Activated CD4-positive, alpha-beta T cell treated with anti-CD3 and anti-CD28 coated beads, Interleukin-2, amount 10 ng/mL, durations not matched to agents 24 days and 14 days (primary cell): ENCODE measurements at places on chromosomes 1 and 21. TPM values are rescaled to one million over a fixed set of nuclear protein-coding genes. Genes with fewer than 3 reads are reported as not detected.
A peak's percentile ranks its signal among the peaks of the same experiment; 100 is the strongest.

Gene OR2L13
- total RNA-seq: not detected in 2 replicates

Gene UMODL1
- total RNA-seq: not detected in 2 replicates

Gene LAMB3
- 20.3 and 21.0 TPM in 2 replicates for total RNA-seq

Gene CCDC190
- total RNA-seq: not detected in 2 replicates

GRCh38 chr1:26697978-26698849, 2.4 kb downstream of the ARID1A start:
- DNase-seq: peak; percentile 83

DNA sequence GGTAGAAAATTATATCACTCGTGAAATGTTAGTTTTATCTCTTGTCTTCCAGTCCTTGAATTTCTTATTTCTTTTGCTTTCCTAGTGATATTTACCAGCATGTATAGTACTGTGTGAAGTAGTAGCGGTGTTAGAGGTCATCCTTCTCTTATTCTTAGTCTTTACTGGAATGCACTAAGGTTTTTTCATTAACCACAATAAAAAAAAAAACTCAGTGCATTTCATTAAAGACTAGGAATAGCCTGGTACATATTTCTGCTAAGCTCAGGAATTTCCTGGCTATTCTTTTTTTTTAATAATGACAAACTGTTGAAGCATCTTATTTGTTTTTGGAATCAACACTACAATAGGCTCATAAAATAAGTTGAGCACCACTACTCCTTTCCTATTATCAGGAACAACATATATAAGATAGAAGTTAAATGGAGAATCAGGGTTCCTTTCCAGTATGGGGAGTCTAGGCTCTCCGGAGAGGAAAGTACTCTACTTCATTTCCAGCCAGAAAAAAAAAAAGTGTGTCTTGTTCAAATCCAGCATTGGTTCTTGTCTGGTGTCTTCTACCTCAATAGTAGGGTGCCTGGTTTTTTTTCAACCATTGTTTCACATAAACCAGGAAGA, 60.0 kb downstream of the TNFSF18 start:
- DNase-seq: no peak

- DNase-seq: peak; percentile 77
Observed at GRCh38 chr1:27521336-27521831, 31.4 kb upstream of the WASF2 start.

GRCh38 chr1:37858931-37859506, 373 bp downstream of the MTF1 start:
- DNase-seq: no peak

DNA sequence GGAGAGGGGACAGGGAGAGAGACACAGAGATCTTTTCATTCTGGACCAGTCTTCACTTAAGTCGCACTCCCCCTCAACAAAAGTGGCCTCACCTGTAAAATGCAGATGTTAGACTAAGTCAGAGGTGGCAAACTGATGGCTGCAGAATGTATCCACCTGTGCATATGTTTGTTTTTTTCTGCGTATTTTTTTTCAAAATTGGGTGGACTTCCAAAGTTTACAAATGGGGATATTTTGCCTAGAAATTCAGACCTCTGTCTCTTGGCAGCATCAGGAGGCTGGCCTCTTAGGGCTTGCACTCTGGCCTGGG, 525.0 kb downstream of the MATN1 start:
- DNase-seq: no peak

DNA sequence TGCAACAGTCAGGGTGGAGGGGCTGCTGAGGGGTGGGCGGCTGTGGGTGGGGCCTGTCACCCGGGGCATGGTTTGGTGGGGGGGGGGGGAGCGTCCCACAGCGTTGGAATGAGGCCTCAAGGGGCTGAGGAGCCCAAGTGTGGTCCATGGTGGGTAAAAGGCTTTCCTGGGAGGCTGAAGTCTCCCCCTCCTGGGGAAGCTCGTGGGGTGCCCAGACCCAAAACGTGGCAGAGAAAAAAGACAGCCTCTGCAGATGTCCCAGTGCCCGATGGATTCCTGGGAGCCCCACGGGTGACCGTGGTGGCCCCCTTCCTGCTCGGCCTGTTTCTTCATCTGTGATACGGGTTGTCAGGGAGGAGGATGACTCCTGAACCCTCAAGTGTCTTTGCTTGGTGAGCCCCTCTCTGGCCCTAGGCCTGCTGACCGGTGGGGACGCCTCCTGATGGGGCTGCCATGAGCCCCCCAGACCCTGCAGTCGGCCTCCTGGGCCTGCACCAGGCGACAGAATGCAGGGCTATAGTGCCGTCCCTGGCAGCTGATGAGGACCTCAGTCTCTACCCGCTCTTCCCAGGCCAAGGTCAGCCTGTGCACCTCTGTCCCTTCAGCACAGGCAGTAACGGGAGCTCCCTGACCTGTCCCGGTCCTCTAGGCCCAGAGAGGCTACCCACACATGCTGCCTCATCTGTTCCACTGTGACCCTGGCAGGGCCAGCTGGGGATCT, 1.1 kb downstream of the OBSCN start:
- no peak for DNase-seq

DNA sequence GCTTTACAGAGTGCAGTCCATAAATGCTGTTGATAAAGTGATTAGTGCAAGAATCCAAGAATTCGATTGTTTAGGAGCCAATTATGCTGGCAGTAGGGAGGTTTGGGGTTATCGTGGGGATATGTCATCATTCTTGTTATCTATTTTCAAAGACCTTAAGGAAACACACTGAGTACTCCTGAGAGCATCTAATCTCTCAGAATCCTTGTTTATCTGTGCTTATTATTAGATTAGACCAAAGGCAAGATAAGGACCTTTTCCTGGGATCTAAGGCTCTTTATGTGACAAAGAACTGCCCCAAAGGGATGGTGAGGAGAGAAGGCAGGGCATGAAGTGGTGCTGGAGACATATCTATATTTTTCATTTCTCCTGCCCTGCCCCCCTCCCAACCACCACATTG, 139.1 kb downstream of the TSEN15 start:
- no peak for DNase-seq

DNA sequence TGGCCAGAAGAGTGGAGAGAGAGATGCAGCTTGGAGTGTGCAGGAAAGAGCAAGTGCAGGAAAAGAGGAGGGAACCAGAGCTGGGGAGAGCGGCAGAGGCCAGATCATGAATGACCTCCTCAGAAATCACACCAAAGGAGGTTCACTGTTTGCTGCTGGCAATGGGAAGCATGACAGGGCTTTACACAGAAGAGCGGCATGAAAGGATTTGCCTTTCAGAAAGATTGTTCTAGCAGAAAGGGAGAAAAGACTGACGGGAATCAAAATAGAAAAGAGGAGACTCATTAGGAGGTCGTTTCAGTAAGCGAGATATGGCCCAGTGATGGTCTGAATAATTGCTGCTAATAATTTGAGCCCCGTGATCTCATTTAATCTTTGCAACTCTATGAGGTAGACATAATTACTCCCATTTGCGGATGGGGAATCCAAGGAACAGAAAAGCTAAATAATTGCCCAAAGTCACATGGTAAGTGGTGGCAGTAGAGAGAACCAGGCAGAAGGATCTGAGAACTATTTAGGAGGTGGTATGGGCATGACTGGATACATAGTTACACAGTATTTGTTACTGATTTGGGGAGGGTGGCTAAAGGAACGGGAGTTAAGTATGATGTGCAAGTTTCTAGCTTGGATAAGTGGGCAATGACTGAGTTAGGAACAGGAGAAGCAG, 12.5 kb upstream of the HNRNPR start:
- DNase-seq: no peak

GRCh38 chr21:24829397-24829796, 777.9 kb downstream of the MRPL39 start:
- DNase-seq: no peak

DNA sequence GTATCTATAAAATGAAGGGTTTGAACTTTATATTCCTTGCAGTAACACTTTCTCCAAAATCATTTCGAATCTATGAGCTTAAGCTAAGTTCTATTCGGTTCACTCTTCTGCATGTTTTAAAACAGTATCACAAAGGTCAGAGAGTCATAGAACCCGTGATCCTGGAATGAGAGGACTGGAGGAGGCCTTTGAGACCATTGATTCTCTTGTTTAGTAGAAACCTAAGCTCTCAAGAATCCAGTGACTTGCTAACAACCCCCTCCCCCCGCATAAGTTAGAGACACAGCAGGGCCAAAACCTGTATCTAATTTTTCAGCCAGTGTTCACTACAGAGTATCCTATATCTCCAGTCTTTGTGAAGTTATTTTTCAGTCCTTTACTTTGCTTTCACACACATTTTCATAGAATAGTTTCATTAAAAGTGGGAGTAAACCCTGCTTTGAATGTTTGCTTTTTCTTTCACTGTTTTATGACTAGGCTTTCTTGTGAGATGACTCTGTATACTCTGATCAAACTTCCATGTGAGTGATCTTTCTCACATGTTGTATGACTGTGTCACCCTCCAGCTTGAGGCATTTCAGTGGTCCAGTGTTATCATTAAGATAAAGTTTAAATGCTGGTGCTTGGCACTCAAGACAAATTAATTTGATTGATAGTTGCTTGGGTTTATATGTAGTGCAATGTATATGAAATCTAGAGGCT, 275.4 kb upstream of the SGIP1 start:
- DNase-seq: no peak

GRCh38 chr1:208654241-208654640, 410.1 kb upstream of the PLXNA2 start:
- DNase-seq: no peak
